Activated CD8-positive, alpha-beta memory T cell treated with anti-CD3 and anti-CD28 coated beads, Interleukin-2, amount 10 ng/mL, durations not matched to agents 7 days and 5 days (primary cell): ENCODE measurements at places on chromosomes 12 and 14. TPM values are rescaled to one million over a fixed set of nuclear protein-coding genes. Genes with fewer than 3 reads are reported as not detected.

DNA sequence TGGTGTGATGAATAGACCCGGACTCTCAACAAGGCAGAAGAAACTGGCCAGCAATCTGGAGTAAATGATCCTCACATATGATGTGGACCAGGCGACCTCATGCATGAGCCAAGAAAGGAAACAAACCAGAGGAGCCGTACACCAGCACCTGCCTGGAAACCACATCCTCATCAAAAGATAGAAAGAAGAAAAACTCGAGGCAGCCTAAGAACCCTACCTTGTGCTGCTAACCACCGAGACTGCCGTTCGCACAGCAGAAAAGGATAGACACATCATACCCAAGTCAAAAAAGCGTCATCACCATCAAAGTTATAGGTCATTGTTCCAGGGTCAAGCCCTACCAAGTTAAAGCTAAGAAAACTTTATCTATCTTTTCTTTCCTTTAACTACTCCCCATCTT is 66.7 kb downstream of the RESF1 start:
- no peak overlapping the region for H3K4me3 ChIP-seq
- peaks cover 35% of the 10 kb centered on the region for H3K4me1 ChIP-seq
- peaks cover 16% of the 10 kb centered on the region for H3K36me3 ChIP-seq
- peak; percentile 84 for DNase-seq
- no peaks in the 10 kb centered on the region for H3K27me3 ChIP-seq

DNA sequence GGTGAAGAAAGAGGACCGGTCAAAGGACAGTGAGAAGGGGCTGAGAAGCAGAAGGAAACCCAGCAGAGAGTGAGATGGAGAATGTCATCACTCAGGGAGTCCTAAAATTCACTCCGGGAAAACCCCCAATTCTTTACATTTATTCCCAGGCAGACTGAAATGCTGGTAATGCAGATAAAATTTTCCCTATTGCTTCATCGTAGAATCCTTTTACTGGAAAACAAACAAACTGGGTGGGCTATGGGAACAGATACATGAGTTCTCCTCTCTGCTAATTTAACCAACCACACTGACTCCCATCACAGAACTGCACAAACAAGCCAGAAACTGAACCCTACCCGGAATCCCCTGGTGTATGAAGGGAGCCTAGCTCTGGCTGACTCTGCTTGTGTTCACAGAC is 20.9 kb downstream of the HEBP1 start:
- no peak overlapping the region for H3K27ac ChIP-seq
- H3K27me3 ChIP-seq: no peaks in the 10 kb centered on the region
- H3K36me3 ChIP-seq: peaks cover 3% of the 10 kb centered on the region
- no peak overlapping the region for H3K4me3 ChIP-seq

DNA sequence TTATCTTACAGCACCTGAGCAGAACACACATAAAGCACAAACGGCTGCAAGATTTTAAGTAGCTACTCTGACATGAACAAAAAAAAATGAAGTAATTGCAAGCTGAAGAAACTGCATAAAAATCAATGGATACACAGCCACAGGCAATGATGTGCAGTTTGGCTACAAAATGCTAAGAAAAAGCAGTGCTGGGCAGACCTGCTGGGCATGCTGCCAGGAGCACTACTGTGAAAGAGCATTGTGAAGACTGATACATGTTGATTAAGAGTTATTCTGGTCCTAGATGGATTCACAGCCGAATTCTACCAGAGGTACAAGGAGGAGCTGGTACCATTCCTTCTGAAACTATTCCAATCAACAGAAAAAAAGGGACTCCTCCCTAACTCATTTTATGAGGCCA is 20.1 kb upstream of the RTN1 start:
- peaks cover 15% of the 10 kb centered on the region for H3K27me3 ChIP-seq
- no peak overlapping the region for H3K27ac ChIP-seq
- H3K36me3 ChIP-seq: no peaks in the 10 kb centered on the region
- DNase-seq: no peak
- no peaks in the 10 kb centered on the region for H3K4me1 ChIP-seq
- no peak overlapping the region for H3K4me3 ChIP-seq

DNA sequence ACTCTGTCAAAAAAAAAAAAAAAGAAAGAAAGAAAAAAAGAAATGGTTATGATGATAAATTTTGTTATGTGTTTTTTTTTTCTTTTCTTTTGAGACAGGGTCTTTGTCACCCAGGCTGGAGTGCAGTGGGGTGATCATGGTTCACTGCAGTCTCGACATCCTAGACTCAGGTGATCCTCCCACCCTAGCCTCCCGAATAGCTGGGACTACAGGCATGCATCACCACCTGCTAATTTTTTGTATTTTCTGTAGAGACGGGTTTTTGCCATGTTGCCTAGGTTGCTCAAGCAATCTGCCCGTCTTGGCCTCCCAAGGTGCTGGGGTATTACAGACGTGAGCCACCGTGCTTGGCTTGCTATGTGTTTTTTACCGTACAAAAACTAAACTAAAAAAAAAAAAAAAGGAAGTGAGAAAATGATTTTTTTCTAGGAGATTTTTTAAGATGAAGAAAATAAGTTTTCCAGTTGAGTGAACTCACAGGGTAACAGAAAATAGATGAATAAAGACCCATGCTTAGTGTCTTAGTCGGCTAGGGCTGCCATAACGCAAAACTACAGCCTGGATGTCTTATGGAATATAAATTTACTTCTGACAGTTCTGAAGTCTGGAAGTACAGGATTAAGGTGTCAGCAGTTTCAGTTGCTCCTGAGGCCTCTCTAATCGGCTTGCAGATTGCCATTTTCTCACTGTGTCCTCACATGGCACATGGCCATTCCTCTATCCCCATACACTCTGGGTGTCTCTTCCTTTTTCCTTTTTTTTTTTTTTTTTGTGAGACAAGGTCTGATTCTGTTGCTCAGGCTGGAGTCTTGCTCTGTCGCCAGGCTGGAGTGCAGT is 13.2 kb upstream of the APOF start:
- no peak for DNase-seq
- H3K4me3 ChIP-seq: no peak overlapping the region
- peaks cover 17% of the 10 kb centered on the region for H3K27me3 ChIP-seq
- no peaks in the 10 kb centered on the region for H3K4me1 ChIP-seq
- H3K27ac ChIP-seq: no peak overlapping the region

DNA sequence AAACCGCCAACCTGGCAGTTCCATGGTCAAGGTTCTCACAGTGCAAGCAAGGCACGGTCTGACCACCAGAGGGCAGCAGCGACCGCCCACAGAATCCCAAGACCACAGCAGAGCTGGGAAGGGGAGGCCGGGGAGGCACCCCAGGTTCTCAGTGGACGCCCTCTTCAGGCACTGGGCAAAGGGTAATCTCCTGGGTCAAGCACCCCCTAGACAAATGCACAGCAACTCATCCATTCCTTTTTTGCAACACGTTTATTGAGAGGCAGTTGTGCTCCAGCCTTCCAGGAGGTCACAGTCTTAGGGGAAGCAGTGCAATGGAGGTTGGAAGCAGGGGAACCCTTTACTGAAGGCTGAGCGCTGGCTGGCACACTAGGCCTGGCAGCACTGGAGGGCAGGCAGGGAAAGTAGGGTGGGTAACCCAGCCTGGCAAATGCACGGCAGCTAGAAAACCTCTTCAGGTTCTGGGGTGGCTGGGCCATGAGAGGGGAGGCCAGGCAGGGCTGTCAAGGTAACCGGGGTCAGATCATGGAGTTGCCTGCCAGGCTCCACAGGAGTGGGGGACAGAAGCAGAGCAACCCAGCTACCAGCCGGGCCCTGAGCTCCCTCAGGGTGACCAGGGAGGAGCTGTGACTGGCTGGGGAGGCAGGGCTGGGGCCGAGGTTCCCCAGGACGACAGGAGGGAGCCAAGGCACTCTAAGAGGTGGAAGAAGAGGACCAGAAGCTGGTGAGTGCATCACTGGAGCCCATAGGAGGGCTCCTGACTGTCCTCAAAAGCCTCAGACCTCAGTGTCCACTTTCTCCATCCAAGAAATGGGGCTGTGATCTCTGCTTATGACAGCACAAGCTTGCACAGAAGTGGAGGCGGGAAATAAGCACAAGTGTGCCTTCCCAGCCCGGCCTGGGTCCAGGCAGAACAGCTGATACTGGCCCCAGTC is 1.8 kb upstream of the RHOF start:
- peaks cover 46% of the 10 kb centered on the region for H3K4me1 ChIP-seq
- H3K27ac ChIP-seq: peak overlapping the region; percentile 90
- H3K4me3 ChIP-seq: peak overlapping the region; percentile 93
- peaks cover 22% of the 10 kb centered on the region for H3K36me3 ChIP-seq
- H3K27me3 ChIP-seq: no peaks in the 10 kb centered on the region
- peak; percentile 91 for DNase-seq

DNA sequence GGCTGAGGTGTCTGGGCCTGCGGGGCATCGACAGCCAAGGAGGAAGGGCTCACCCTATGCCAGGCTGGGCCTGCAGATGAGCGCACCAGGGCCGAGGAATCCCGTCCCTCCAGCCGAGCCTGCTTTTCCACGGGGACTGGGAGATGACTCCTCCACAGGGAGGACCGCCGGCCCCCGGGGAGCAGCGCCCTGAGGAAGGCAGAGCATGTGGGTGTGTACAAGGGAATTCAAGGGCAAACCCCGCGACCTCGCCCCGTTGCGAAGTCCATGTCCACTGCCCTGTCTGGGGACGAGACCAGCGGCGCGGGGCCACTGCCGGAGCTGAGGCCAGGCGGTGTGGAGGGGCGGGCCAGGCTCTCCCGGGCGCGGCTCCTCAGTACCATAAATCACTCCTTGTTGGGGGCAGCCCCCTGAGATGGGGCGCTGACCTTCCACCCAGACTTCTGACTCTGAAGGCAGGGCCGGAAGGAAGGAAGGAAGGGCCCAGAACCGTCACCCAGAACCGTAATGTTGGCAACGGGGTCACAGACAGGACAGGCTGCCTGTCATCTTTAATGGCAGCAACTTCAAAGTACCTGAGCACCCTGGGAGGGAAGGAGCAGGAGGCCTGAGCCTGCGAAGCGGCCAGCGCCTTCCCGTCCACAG is 52.5 kb downstream of the RNF34 start:
- no peak overlapping the region for H3K27ac ChIP-seq
- H3K4me3 ChIP-seq: no peak overlapping the region
- H3K27me3 ChIP-seq: no peaks in the 10 kb centered on the region
- H3K36me3 ChIP-seq: peaks cover 9% of the 10 kb centered on the region
- no peak for DNase-seq
- H3K4me1 ChIP-seq: peaks cover 18% of the 10 kb centered on the region

DNA sequence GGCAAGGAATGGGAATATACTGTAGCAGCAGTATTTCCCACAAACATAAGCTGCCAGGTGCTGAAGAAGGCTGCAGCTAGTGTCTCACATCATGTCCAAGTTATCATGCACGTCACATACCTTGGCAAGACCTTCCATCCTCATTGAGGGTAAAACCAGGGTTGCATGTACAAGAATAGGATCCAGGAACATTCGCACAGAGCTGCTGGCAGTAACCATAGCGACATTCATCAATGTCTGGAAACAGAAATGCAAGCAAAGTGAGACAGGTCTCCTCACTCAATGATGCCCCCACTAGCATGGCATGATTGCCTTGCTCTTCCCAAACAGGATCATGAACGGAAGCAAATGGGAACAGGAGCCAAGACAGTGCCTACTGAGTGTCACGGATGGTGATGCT is 23.8 kb upstream of the TC2N start:
- peaks cover 1% of the 10 kb centered on the region for H3K36me3 ChIP-seq
- H3K4me3 ChIP-seq: no peak overlapping the region

GRCh38 chr12:119327471-119327870 is 7.1 kb upstream of the CCDC60 start:
- H3K27ac ChIP-seq: no peak overlapping the region
- no peaks in the 10 kb centered on the region for H3K4me1 ChIP-seq
- no peak overlapping the region for H3K4me3 ChIP-seq

- no peak for DNase-seq
- H3K27me3 ChIP-seq: peaks cover 45% of the 10 kb centered on the region
- H3K27ac ChIP-seq: no peak overlapping the region
- no peak overlapping the region for H3K4me3 ChIP-seq
- H3K36me3 ChIP-seq: peaks cover 1% of the 10 kb centered on the region
Measured at GRCh38 chr14:75381642-75382041, 46.2 kb upstream of the JDP2 start.

GRCh38 chr12:25495331-25496097 is 57.6 kb downstream of the LMNTD1 start:
- H3K27ac ChIP-seq: no peak overlapping the region
- H3K36me3 ChIP-seq: no peaks in the 10 kb centered on the region
- H3K27me3 ChIP-seq: peaks cover 7% of the 10 kb centered on the region
- no peak overlapping the region for H3K4me3 ChIP-seq

DNA sequence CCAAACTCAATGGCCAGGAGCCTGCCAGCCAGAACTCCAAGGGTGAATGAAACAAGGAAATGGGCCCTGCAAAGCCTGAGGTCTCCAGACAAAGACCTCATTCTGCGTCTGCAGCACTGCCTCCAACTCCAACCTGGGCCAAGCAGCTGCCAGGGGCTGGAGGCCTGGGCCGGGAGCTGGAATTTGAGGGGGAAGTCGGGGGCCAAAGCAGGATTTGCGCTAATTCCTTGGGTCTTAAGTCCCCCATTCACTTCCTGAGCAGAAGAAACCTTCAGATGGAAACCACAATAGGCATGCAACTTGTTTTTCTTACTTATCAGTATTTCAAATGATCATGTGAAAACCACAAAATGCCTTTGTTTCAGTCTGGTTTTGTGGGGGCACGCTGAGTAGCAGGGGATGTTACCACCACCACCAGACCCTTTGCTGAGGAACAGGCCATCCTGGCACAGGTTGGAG is 23.0 kb upstream of the TC2N start:
- no peaks in the 10 kb centered on the region for H3K27me3 ChIP-seq
- no peak for DNase-seq
- H3K36me3 ChIP-seq: peaks cover 1% of the 10 kb centered on the region

DNA sequence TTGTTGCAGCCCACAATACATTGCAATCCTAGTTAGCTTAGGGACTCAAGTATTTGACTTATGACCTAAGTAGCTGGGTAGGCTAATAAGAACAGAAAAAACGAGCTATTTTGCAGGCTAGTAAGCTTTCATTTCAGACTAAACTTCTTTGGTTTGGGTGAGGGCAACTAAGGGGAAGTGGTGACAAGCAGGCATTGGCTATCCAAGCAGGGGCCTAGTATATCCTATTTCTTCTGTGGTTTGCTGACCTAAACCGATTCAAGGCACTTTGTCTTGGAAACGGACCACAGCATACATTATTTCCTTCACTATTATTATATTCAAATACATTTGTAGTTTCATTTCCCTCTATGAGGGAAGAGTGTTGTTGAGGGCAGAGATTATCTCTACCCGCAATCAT is 21.6 kb upstream of the SLC5A8 start:
- H3K4me3 ChIP-seq: no peak overlapping the region
- H3K4me1 ChIP-seq: no peaks in the 10 kb centered on the region
- peaks cover 3% of the 10 kb centered on the region for H3K27me3 ChIP-seq
- no peak overlapping the region for H3K27ac ChIP-seq
- no peaks in the 10 kb centered on the region for H3K36me3 ChIP-seq
- no peak for DNase-seq

- H3K27me3 ChIP-seq: no peaks in the 10 kb centered on the region
- peaks cover 30% of the 10 kb centered on the region for H3K36me3 ChIP-seq
- peaks cover 27% of the 10 kb centered on the region for H3K4me1 ChIP-seq
- no peak overlapping the region for H3K4me3 ChIP-seq
- peak overlapping the region; percentile 58 for H3K27ac ChIP-seq
Measured at GRCh38 chr14:102870994-102871831, 51.2 kb upstream of the AMN start.

GRCh38 chr14:54251356-54251755 is 145.5 kb upstream of the CDKN3 start:
- DNase-seq: no peak
- H3K36me3 ChIP-seq: no peaks in the 10 kb centered on the region
- no peak overlapping the region for H3K4me3 ChIP-seq
- H3K27me3 ChIP-seq: peaks cover 27% of the 10 kb centered on the region
- no peak overlapping the region for H3K27ac ChIP-seq

Gene INF2
- 63.6 TPM for total RNA-seq

Gene FOXN4
- not detected for total RNA-seq

Gene ADGRD1
- total RNA-seq: 0.23 TPM

Gene AQP5
- not detected for total RNA-seq

Gene ACOT6
- total RNA-seq: not detected
